ENCODE measurements at places on chromosomes 3 and 15.
A peak's percentile ranks its signal among the peaks of the same experiment; 100 is the strongest.

DNA sequence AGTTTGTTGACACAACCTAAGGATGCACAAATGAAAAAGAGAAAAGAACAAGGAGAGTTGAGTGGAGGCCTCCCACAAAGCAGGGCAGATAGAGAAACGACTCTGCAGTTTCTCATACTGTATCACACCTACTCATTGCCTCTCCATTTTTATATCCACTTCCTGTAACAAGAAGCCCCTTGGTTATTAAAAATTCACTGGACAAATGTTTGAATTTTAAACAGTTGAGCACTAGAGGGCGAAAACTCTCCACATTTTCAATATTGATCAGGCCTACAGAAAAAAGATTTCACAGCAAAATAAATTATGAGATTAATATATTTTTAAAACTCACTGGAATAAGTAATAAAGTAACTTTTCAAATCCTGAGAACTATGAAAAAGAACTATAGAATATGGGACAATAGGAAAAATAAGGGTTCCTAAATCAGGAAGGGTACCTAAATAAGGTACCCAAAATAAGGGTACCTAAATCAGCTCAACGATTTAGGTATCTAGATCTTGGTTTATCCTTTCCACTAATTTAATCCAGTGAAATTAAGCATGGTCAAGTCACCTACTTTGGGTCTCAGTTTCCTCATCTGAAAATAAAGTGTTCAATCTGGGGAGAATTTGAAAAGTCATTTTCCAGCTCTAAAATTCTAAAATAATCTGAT lies 47.0 kb upstream of the PPIB start:
- DNase-seq = no peak

GRCh38 chr3:73453666-73454065 lies 171.1 kb downstream of the PDZRN3 start:
- DNase-seq = no peak

DNA sequence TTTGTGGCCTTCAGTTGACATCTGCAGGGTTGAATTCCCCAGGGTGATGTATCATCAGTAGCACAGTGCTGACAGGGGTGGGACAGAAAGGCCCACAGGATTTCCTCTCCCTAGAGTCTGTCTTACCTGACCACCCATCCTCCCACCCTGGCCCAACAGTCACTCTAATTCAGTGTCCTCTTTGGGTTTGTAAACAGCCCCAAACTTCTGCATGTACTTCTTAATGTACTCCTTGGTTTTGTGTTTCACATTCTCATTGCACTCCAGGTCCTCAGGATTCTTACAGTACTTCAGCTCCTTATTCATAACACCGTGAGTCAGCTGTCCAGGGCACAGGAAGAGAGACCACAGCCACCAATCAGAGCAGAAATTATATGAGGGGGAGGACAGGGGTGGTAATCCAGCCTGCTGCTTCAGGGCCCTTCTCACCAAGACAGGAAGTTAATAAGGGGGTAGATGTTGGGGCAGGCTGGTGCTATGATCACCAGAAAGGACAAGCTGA lies 37.5 kb downstream of the NBEAL2 start:
- DNase-seq = no peak

- DNase-seq = no peak
Observed at GRCh38 chr3:147358144-147358992, 48.0 kb downstream of the ZIC4 start.

GRCh38 chr3:154992655-154993054 lies 87.5 kb upstream of the MME start:
- no peak for DNase-seq

- no peak for DNase-seq
Observed at GRCh38 chr3:61297821-61298220, 46.6 kb upstream of the FHIT start.

DNA sequence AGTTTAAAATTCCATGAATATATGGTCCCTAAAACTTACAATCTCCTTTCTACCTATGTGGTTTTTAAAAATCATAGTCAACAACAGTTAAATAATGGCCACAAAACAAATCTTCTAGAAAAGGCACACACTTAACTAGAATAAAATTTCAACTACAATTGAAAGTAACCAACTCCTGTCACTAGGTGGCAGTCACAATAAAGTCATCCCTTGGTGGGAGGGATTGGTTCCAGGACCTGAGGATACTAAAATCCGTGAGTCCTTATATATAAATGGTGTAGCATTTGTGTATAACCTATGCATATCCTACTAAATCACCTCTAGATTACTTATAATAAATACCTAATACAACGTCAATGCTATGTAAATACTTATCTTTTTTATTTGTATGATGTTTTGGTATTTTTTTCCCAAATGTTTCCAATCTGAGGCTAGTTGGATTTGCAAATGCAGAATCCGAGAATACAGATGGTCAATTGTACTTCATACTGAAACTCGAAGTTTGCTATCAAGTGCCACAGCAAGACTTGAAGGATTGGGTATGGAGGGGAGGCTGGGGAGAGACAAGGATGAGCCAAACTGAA lies 172.6 kb downstream of the FMN1 start:
- peak; percentile 23 for DNase-seq

DNA sequence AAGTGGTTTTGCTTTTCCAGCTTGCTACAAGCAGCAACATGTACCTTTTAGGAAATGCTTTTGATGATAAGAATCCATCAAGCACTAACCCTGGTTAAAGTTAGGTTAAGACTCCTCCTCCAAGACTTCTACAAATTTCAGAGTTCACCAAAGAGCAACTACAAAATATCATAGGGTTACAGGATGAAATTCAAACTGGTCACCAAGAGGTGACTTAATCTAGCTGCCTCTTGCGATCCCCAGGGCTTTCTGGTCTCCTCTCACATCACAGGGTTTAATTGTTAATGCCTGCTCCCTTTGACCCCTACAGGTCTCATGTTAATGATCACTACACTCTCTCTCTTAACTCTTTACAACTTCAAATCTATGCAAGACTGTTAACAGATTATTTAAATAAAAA lies 66.5 kb downstream of the DPH6 start:
- DNase-seq = no peak

- no peak for DNase-seq
Observed at GRCh38 chr15:88447206-88447605, 20.0 kb downstream of the MRPL46 start.

- DNase-seq = no peak
Observed at GRCh38 chr3:194970066-194970465, 284.4 kb downstream of the FAM43A start.

- DNase-seq = no peak
Observed at GRCh38 chr3:66021731-66022131, 17.0 kb downstream of the MAGI1 start.

GRCh38 chr3:106810300-106810875 lies 566.9 kb upstream of the CCDC54 start:
- no peak for DNase-seq

- no peak for DNase-seq
Observed at GRCh38 chr3:48135552-48136495, 52.4 kb downstream of the CDC25A start.

DNA sequence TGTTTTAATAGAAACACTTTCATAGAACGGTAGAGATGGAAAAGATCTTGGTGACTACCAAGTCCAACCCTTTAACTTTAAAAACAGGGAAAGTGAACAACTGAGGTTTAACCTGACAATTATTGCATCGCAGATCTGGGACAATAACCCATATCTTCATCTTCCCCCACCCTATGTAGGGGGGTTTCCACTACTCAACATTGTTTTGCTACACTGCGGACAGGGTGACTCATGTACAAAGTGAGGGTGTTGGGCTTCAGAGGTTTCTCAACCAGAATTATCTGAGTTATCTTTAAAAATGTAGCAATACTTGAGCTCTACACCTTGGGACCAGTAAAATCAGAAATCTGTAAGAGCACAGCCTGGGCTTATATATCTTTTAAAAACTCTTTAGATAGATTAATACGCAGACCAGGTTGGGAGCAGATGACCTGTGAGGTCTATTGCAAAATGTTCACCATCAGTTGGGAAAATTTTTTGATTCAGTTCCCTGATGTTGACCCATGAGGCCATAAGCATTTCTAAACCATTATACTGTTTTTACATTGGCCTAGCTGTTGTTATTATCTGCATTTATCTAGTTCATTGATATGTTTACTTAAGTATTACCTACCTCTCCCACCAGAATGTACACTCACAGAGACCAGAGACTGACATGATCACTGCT lies 103.6 kb upstream of the ICE2 start:
- DNase-seq = no peak

- no peak for DNase-seq
Observed at GRCh38 chr3:58482917-58483636, 8.8 kb upstream of the KCTD6 start.

GRCh38 chr3:49495023-49495422 lies 25.0 kb downstream of the DAG1 start:
- no peak for DNase-seq

DNA sequence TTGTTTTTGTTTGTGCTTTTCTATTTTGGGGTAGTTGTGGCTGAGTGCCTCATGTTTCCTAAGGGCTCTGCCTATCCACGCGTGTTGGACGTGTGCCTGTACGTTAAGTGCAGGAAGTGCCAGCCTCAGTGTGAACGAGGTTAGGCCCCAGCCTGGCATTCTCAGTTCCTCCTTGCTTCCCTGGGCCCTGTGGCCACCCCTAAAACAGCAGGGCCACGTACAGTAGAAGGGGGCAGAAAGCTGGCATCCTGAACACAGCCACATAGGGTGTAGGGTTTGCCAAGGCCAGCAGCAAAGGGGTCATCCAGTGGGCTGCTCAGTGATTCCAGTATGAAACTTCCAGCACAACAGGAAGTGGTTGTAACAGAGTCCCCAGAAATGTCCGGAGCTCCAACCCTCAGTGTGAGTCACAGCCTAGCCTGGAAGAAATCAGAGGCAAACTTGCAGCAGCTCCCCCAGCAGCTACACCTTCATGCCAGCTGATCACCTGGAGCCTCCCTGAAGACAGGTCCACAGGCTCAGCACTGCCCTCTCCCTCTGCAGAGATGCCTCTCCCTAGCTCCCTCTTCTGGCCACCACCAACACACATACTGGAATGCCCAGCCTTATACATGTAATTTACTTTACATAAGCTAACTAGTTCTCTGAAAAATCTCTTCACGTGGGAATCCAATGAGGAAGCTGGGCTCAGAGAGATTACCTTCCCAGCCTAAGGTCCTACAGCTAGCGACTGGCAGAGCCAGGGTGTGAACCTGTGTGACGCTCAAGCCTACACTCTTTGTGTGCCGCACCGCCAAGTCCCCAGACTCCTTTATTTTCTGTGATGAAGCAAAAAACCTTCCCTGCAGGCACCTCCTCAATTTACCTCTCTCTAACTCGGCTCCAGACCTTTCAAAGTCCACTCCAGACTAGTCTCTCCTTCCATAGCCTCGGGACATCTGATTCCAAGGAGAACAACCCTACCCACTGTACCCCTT lies 26.6 kb downstream of the ILDR1 start:
- peak; percentile 76 for DNase-seq

GRCh38 chr3:153577059-153577736 lies 415.2 kb downstream of the RAP2B start:
- DNase-seq = no peak

DNA sequence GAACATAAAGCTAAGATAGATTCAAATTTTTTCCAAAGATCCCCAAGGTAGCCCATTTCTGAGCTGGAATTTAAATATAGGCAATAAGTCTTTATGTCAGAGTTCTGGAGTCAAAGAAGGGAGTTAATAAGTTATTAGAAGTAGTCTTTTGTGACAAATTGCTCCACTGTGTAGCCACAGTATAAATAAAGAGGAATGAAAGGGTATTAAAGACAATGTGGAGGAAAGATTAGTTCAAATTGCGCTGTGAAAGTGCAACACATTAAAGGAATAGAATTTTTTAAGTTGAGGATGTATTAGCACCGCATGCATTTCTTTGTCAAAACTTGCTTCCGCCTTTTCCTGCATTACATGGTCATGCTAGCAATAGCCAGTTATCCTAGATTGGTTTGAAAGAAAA lies 666.6 kb upstream of the CCDC54 start:
- DNase-seq = no peak

DNA sequence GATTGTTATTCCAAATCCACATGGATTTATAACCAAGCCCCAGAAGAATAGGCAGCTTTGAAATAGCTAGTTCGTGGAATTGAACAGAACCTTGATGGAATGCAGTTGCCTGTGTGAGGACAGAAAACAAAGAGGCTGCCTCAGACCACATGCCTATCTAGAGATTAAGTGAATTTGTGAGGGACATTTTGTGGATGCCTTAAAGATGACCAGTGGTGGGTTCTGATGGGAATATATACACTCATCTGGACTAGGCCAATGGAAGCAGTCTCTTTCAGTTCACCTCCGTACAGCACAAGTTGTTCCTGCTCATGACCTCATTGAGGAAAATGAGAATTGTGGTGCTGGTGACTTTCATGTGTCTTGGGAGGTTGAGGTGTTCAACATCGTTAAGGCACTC lies 63.2 kb upstream of the PYDC2 start:
- no peak for DNase-seq

- DNase-seq = no peak
Observed at GRCh38 chr3:53815067-53815466, 31.2 kb downstream of the CHDH start.

GRCh38 chr3:40620151-40620550 lies 95.4 kb downstream of the ZNF621 start:
- DNase-seq = no peak

GRCh38 chr3:13419505-13420044 lies 547 bp downstream of the NUP210 start:
- DNase-seq = peak; percentile 57

GRCh38 chr3:113927556-113927955 lies 20.3 kb upstream of the ZDHHC23 start:
- no peak for DNase-seq

GRCh38 chr3:195285372-195285771 lies 14.4 kb upstream of the XXYLT1 start:
- DNase-seq = no peak

DNA sequence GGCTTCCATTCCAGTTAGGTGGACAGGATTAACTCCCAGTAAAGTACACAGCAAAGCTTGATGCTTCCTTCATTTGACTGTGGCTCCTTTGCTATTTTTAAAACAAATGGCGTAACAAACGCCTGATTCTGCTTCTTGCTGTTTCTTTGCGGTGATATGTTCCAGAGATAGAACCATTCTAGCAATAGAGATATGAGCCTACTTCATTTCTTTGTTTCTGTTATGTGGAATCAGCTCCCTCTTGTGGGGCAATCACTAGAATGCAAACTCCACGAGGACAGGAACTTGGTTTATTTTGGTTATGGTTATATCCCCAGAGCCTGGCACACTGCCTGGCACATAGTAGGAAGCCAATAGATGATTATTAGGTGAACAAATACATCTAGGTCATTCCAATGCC lies 122.6 kb upstream of the SLC6A11 start:
- no peak for DNase-seq

- peak; percentile 20 for DNase-seq
Observed at GRCh38 chr3:127158614-127159229, 34.2 kb upstream of the PRR23E start.
